ENCODE measurements at places on chromosomes 2 and 18.

DNA sequence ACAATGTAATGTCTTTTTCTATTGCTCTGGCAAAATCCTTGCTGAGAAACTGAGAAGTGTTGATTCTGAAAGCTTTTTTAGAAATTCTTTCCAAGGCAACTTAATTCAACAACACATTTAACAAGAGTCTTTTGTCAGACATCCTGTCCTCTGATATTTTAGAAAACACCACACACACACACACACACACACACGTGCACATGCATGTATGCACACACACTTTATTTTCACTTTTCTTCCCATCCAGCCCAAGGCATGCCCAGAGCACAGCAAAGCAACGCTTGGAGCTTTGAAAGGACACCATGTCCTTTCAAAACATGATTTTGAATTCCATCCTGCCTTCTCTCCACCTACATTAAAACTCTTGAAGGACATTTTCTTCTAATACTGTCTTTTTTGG lies 116.1 kb downstream of the ATL2 start:
- no peak for DNase-seq

GRCh38 chr18:59549503-59550173 lies 147.6 kb downstream of the CCBE1 start:
- DNase-seq, result peak; percentile 35

DNA sequence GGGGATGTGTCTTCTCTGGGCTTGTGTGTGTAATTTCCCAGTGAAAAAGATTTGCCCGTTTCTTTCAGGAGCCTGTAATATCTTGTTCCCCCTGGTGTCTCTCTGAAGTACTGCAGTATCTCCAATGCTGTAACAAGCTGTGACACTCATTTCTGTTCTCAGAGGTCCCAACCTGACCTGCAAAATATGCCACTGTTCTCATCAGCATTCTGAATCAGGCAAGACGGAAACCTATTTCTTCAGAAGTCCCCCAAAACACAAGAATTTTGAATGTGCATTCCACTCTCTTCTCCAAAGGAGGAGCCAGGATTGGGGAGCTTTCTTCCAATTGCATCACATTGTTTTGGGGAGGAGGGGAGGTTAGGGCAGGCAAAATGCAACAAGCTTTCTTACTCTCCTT lies 77.0 kb upstream of the CNGA3 start:
- peak; percentile 36 for DNase-seq

GRCh38 chr18:70994116-70994515 lies 705.3 kb downstream of the SOCS6 start:
- no peak for DNase-seq

DNA sequence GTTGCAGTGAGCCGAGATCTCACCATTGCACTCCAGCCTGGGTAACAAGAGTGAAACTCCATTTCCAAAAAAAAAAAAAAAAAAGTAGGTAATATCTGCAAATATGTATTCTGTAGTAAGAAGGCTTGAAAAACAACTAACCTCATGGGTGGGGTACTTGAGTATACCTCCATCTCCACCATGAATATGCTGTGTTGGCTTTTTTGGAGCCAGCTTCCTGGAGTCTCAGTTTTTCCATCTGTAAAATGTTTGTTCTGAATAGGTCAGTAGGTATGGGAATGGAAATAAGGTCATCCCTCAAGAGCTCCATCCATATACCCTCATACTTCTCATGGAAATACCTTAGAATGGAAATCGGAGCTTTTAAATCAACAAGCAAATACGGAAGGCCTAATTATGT lies 430.0 kb upstream of the FAM98A start:
- DNase-seq, result no peak

DNA sequence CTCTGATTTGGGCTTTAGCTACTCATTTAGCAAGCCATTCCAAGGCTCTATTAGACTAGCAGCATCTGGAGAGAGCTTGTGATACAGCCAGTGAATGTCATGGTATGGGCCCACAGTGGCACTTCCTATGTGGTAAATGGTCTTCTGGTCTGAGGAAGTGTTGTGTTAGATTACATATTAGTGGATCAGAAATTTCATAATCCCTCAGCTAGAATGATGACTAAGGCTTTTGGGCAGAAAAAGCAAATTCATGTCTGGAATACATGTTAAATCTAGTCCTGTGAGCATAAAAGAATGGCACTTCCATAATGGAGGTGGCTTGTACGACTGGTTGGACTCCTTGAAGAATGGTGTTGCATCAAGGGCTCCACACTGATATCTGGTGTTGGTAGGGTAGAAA lies 436.8 kb upstream of the CWC22 start:
- DNase-seq, result no peak

DNA sequence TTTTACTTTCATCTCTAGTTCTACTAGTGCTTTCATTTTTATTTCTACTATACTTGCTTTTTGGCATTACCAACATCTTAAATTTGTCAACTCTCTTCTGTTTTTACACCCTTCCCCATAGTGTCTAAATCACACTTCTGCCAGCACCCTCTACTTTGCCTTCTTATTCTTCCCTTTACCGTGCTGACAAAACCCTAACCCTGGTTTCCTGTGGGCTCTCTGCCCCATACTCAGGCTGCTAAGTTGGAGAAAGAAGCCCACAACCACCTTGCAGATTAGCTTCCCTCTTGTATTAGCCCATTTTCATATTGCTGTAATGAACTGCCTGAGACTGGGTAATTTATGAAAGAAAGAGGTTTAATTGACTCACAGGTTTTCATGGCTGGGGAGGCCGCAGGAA lies 24.8 kb downstream of the GIGYF2 start:
- no peak for DNase-seq

- DNase-seq, result no peak
Measured at GRCh38 chr2:238439917-238440316, 13.2 kb downstream of the ASB1 start.

DNA sequence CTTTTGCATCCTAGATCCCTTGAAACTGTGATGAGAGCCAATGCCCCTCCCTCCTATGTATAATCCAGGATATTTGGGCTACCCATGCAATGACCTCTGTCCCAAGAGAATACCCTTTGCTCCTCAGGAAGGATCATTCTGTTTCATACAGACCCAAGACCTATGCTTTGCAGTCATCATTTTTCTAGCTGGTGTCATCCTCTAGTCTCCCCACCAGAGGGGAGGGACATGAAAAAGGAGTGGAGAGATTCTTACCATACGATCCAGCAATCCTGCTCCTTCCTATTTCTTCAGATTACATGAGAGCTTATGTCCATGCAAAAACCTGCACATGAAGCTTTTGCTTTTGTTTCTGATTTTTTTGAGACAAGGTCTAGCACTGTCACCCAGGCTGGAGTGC lies 13.8 kb upstream of the GIGYF2 start:
- DNase-seq, result no peak

DNA sequence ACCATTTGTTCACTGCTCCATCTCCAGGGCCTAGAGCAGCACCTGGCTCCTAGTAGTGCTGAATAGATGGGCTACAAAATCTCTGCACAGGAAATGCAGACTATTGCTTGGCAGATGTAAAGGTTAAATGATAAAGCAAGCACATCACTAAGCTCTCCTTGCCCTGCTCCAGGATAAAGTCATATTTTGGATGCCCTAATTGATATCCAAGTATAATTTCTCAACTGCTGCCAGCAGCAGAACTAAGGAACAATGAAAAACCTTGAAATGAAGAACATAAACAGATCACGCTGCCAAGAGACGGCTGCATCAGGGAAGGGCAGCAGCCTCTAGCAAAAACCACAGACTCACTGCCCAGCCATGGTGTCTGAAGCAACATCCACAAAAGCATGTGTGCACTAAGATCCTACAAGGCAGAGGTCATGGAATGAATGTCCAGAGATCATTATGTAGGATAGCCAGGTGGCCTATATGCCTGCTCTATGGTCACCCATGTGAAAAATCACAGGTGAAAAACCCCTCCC lies 134.7 kb downstream of the TMEM163 start:
- peak; percentile 70 for DNase-seq

- no peak for DNase-seq
Measured at GRCh38 chr2:197647961-197648690, 27.3 kb downstream of the RFTN2 start.

- no peak for DNase-seq
Measured at GRCh38 chr2:83394134-83394904, 1064.8 kb downstream of the SUCLG1 start.

GRCh38 chr18:53909668-53910067 lies 314.8 kb downstream of the MBD2 start:
- no peak for DNase-seq

DNA sequence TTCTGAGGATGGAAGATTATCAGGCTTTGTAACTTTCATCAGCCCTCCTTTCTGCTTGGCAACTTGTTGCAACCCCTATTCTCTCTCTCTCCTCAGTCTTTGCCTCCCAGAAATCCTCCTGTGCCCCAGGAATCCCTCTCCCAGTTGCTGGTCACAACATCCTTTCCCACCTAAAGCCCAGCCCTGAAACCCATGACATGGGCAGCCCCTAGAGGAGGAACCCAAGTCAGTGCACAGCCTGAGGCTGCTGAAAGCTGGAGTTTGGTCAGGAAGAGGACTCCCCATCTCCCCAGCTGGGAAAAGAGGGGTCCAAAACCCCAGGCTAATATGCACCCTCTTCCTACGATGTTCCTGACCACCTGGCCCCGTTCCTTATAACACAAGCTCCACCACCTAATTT lies 29.5 kb downstream of the PKDCC start:
- no peak for DNase-seq

DNA sequence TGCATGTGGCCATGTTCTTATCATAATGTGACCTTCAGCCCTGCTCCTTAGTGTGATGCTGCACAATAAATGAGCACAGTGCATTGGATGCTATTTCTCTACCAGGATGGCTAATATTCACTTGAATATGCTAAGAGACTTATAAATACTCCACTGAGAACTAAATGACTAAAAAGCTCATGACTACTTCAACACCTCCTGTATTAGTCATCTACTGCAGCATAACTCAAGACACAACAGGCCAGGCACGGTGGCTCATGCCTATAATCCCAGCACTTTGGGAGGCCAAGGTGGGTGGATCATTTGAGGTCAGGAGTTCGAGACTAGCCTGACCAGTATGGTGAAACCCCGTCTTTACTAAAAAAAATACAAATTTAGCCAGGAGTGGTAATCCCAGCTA lies 213.4 kb downstream of the RND3 start:
- no peak for DNase-seq

DNA sequence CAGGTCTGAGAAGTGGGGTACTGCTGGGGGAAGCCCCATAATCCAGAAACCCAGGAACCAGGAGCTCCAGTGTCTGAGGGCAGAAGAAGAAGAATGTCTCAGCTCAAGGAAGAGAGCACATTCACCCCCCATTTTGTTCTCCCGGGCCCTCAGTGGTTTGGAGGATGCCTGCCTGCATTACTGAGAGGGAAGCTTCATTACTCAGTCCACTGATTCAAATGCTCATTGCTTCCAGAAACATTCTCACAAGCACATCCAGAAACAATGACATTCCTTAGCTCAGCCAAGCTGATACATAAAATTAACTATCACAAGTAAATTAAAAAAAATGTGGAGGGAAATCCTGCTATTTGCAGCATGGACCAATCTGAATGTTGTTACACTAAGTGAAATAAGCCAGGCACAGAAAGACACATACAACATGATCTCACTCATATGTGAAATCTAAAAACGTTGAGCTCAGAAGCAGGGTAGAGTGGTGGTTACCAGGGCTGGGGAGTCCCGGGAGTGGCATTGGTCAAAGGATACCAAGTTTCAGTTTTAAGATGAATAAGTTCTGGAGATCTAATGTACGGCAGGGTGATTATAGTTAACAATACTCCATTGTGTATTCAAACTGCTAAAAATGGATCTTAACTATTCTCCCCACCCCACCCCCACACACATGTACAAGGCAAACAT lies 459.3 kb downstream of the GALR1 start:
- DNase-seq, result no peak

- DNase-seq, result no peak
Measured at GRCh38 chr18:44437603-44438002, 243.1 kb upstream of the SETBP1 start.

- DNase-seq, result no peak
Measured at GRCh38 chr2:204104811-204105210, 168.2 kb downstream of the ICOS start.

- DNase-seq, result no peak
Measured at GRCh38 chr2:1976728-1977416, 232.6 kb upstream of the PXDN start.

DNA sequence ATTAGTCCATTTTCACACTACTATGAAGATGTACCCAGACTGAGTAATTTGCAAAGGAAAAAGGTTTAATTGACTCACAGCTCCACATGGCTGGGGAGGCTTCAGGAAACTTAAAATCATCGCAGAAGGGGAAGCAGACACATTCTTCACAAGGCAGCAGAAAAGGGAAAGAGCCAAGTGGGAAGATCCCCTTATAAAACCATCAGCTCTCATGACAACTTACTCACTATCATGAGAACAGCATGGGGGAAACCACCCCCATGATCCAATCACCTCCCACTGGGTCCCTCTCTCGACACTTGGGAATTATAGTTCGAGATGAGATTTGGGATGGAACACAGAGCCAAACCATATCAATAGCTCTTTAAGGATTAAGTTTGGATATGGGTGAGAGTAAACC lies 246.1 kb upstream of the CYRIA start:
- DNase-seq, result no peak

GRCh38 chr2:75555701-75556100 lies 5.0 kb downstream of the EVA1A start:
- DNase-seq, result no peak

GRCh38 chr2:163878718-163879117 lies 142.9 kb upstream of the FIGN start:
- peak; percentile 40 for DNase-seq

All from cerebellar cortex (tissue), 1 donor.